ENCODE measurements at places on chromosomes 1 and 21.

- DNase-seq: peak; percentile 74
Measured at GRCh38 chr1:26378088-26378878, 5.7 kb upstream of the ZNF683 start.

DNA sequence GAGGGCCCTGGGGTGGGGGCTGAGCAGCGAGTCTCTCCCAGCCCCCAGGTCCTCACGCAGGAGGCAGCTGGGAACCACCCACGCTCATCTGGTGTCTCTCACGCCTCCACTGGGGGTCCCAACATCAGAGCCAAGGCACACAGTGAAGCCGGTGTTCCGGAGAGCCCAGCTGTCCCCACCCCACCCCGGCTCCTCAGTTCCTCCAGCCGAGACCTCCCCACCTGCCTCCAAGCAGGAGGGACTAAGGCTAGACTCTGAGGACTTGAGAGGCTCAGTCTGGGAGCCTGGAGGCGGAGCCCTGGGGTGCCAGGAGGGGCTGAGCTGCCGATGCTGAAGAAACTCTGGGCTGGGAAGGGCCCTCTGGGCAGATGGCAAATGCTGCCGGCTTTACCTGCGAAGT is 1.6 kb upstream of the HPCA start:
- DNase-seq: no peak

GRCh38 chr1:52913014-52913413 is 8.5 kb downstream of the ECHDC2 start:
- no peak for DNase-seq

DNA sequence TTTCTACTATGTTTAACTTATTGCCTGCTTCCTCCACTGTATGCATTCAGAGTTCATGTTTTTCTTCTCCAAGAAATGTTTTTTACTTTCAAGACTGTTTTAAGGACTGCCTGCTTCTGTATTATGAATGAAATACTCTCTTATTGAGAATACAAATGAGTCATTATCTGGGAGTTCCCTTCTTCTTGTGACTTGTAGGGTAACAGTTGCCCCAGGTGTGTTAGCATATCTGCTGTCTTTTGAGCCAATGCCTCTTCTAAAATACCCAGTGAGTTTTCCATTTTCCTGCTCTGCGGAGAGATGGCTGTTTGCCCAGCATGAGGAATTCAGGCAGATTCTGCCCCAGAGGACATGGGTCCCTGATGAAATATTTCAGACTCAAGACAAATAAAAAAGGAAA is 34.1 kb upstream of the ST6GALNAC5 start:
- no peak for DNase-seq

- no peak for DNase-seq
Measured at GRCh38 chr1:219039682-219040154, 134.0 kb upstream of the LYPLAL1 start.

DNA sequence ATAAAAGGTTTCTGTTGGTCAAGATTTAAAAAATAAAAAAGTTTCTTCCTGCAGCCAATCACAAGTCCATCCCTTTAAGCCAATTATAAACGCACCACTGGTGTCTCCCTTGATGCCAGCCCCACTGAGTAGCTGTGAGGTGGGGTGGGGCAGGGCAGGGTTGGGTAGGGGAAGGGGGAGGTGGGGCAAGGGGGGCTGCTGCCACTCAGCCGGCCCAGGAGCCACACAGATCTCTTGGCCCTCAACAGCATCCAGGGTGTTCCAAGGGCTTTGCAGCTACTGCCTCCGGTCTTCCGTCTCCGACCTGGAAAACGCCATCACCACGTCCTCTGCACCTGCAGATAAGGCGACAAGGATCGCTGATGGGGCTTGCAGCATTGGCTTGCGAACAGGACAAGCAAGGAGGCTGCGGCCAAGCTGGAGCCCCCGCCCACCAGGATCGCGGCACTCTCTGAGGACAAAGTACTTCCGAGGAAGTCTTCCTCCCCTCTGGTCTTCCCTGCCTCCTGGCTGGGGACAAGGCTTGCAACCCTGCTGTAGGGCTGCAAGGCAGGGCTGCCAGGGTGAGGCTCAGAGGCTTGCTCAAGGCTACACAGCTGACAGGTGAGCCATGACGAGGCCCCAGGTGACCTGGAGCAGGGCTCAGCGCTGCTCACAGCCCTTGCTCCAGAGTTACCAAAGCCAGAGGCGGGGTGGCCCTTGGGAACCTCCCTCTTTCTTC is 26.8 kb upstream of the CLSTN1 start:
- no peak for DNase-seq

- no peak for DNase-seq
Measured at GRCh38 chr21:42225571-42226155, 6.7 kb downstream of the ABCG1 start.

GRCh38 chr1:245272676-245273075 is 117.9 kb downstream of the KIF26B start:
- no peak for DNase-seq

DNA sequence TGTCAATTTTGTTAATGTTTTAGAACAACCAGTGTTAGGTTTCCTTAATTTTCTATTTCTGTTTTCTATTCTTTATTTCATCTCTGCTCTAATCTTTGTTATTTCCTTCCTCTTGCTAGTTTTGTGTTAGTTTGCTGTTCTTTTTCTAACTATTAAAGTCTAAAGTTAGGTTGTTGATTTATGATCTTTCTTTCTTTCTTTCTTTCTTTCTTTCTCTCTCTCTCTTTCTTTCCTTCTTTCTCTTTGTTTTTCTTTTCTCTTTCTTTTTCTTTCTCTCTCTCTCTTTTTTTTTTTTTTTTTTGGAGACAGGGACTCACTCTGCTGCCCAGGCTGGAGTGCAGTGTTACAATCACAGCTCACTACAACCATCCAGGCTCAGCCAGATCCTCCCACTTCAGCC is 17.4 kb upstream of the KLF18 start:
- no peak for DNase-seq

- DNase-seq: no peak
Measured at GRCh38 chr1:169288011-169288414, 79.6 kb downstream of the NME7 start.

DNA sequence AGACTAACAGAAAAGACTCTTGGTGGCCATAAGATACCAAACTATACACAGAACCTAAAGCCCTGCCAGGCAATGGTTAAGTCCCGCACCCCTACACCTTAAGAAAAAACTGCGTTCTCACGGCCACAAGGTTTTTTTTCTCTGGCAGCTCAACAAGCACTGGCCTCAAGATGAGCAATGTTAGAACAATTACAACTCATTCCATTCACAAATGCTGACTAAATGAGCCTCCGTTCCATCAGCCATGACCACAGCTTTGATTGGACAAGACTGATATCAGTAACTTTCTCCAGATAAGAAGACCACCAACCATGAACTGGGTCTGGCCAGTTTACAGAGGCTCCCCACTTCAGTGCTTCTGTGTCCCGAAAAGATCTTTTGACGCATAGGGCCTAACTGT is 31.9 kb downstream of the SEC16B start:
- DNase-seq: no peak

GRCh38 chr1:36089393-36090121 is 865 bp downstream of the ADPRS start:
- no peak for DNase-seq

- no peak for DNase-seq
Measured at GRCh38 chr1:160651433-160652064, 4.7 kb upstream of the SLAMF1 start.

DNA sequence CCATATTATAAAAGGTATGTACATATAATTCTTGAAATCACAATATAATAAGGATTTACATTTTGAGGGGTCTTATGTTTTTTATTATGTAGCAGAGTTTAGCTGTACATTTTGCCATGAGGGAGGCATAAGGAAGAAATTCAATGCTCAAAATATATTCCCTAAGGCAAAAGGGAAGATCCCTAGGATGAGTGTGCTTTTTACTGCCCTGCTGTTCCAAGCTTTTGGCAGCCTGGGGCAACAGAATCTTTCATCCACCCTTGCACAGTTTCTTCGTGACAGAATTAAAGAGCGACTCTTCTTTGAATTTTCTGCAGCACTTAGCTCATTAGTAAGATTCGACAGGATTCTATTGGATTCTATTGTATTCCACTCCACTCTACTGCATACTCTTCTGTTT is 39.5 kb upstream of the DAB1 start:
- DNase-seq: no peak

DNA sequence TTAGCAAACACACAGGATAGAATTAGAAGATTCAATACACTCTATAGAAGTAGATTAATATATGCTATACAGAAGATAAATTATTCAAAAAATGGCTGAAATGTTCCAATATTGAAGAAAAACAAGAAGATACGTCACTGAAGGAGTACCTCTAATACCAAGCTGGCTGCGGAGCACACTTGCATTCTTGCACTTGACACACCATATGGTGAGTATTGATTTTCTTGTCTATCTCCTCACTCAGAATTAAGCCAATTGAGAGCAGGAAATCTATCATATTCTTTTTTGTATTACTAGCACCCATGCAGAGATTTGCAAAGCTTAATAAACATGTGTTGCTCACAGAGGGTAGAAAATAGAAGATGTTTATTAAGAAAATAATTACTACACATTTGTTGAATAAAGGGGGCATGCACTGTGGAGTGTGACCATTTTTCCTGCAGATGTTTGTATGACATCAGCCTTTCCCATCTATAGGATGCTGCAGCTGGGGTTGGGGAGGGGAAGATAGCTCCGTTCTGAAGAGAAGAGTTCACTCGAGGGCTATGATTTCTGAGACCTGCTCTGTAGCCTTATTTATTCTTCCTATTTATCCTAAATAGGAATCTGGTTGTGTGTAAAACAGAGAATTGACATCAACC is 318.1 kb downstream of the HHIPL2 start:
- DNase-seq: no peak
